Activated T-cell treated with anti-CD3 and anti-CD28 coated beads for 1 hour (primary cell): ENCODE measurements at places on chromosomes 1 and 21.

DNA sequence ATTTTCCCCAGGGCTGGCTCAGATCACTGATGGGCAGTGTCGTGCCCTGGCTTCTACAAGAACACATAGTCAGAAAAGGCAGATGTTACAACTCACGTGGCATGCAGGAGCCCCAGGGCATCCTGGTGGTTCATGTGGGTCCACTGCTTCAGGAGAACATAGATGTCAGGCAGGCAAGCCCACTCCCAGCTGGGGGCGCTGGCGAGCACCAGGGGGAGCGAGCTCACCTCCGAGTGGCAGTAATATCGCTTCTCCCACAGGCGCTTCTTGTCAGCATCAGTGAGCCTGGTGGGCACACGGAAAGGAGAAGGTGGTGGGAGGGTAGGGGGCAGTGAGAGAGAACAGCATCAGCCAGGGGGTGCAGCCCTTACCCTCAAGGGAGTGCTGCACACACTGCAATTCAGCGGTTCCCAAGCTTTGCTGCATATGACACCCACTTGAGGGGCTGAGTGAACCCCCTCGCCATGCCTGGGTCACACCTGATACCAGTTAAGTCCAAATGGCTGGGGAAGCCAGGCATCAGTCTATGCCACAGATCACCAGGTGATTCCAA lies 34.3 kb upstream of the PPP1R15B start:
- DNase-seq, result peak; percentile 21

DNA sequence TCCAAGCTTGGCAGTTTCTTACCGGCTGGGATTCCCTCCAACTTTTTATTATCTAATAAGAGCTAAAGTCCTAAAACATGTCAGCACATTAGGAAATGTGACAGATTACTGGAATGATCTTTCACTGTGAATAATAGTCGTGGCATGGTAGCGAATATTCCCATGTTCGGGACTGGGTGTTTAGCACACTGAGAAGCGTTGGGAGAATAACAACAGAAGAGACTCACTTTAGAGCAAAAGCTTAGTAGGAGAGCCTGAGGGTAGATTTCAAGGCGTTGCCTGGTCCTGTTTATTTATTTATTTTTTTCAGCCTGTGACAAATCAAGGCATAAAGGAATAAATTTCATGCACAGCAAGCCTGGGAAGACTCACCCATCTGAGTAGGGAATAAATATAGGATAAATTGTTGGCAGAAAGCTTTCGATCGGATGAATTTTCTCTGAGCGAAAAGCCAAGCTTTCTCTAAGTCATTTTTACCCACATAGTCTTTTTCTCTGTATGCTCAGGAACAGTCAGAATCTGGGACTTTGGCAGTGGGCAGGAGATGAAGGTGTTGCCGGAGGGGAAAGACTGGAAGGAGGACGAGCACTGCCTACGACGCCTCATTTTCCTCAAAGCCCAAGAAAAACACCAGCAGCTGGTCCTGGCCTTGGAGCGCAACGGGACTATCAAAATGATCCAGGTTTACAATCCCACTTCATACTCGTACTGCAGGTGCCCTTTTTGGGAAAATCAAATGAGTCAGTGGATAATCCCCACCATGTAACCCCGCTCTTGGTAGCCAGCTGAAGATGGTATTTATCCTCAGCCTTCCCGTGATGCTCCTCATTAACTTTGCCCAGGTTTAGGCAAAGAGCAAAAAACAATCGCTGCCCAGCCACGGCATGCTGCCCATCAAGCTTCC lies 97.2 kb downstream of the WDR64 start:
- DNase-seq, result no peak

- peak; percentile 87 for DNase-seq
Measured at GRCh38 chr1:101238681-101239094, 1.9 kb downstream of the S1PR1 start.

GRCh38 chr21:31898933-31899630 lies 26.3 kb downstream of the HUNK start:
- DNase-seq, result no peak

GRCh38 chr1:50949286-50949982 lies 10.6 kb downstream of the FAF1 start:
- DNase-seq, result no peak

GRCh38 chr1:78101514-78101913 lies 55.7 kb downstream of the GIPC2 start:
- no peak for DNase-seq

DNA sequence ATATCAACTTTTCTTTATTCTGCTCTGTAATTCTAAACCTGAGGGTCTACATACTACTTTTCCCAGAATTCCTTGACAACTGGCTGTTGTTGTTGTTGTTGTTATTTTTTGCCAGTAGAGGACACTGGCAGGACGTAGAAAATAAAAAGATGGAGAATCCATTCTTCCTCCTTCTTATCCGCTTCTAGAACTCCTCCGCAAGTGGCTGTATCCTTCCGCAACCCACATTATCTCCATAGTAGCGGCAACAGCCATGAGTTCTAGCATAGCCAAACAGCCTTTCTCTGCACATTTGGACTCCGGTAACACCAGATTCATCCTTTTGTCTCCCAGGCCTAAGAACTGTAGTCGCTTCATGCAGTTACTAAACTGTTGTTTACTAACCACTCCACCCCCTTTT lies 91.1 kb upstream of the CACHD1 start:
- no peak for DNase-seq

DNA sequence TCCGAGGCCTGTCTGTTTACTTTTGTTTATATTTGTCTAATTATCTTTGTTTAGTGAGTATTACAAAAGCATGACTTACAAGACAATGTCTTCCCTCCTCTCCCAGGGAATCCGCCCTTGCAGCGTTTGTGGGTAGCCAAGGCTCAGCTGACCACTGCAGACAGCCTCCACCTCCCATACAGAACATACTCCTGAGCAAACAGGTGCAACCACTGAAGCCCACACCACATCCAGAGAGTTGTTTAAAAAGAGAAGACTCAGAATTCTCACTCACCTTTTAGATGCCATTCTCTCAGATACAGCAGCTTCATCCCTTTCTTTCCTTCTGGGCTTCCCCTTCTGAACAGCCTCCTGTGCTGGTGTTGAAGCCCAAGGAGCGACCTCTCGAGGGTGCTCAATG lies 103.5 kb upstream of the TMPRSS2 start:
- no peak for DNase-seq

DNA sequence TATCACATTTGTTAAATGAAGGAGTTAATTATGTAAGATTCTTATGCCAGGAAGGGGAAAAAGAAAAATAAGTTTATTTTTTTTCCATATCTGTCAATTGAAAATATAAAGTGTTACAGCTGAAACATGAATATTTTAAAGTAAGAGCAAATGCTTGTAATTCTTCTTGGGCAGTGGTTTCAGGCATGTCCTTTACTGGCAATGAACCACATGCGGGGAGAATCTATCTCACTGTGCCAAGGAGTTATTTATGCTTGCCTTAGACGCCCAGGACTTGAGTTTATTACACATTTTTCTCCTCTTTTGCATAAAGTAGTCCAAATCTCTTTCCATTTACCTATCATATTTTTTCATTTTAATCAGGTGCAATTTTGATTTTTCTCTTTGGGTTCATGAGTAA lies 207.8 kb upstream of the NRIP1 start:
- no peak for DNase-seq

- DNase-seq, result no peak
Measured at GRCh38 chr1:232635778-232636356, 5.9 kb upstream of the SIPA1L2 start.

- peak; percentile 11 for DNase-seq
Measured at GRCh38 chr1:174021591-174022079, 522 bp downstream of the RC3H1 start.

DNA sequence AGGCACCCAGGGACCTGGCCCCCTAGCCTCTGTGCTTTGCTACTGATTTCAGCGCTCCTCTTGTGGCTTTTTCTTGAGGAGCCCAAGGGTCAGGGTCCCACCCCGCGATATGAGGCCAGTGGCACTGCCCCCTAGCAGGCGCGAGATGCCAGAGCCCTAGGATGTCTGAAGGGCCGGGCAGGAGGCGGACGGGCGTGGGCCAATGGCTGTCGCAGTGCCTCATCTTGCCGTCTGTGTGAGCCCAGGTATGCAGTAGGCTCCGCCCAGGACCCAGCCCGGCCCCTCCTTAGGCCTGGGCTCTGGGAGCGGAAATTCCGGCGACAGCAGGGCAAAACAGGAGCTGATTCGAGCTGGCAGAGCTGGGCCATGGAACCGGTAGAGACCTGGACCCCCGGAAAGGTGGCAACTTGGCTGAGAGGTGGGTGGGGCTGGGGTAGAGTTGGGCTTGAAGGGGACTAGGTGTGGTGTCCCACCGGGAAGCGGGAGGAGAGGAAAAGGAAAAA lies at the start of gene CNKSR1:
TSS of gene CNKSR1 (plus strand) at position 310 of the 503 bp plus-strand sequence. CDS start at position 367, 57 bp downstream.
- DNase-seq, result no peak

- DNase-seq, result no peak
Measured at GRCh38 chr21:26389971-26390641, 183.0 kb downstream of the CYYR1 start.

- no peak for DNase-seq
Measured at GRCh38 chr1:234556245-234556943, 53.6 kb downstream of the IRF2BP2 start.

DNA sequence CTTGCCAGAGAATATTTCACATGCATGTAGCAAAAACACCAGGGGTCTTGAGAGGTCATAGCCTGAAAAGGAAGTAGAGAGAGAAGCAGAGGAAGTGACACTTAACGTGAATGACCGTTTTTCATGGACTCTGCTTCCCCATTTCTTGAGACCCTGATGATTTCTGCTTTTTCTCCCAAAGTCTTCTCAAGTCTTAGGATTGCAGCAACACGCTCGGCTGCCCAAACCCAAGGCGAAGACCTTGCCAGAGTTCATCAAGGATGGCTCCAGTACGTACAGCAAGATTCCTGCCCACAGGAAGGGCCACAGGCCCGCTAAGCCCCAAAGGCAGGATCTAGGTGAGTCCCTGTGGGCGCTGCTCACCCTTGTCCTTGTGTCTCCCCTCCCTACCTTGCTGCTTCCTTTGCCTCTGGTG lies 12.8 kb downstream of the THEMIS2 start:
- no peak for DNase-seq

DNA sequence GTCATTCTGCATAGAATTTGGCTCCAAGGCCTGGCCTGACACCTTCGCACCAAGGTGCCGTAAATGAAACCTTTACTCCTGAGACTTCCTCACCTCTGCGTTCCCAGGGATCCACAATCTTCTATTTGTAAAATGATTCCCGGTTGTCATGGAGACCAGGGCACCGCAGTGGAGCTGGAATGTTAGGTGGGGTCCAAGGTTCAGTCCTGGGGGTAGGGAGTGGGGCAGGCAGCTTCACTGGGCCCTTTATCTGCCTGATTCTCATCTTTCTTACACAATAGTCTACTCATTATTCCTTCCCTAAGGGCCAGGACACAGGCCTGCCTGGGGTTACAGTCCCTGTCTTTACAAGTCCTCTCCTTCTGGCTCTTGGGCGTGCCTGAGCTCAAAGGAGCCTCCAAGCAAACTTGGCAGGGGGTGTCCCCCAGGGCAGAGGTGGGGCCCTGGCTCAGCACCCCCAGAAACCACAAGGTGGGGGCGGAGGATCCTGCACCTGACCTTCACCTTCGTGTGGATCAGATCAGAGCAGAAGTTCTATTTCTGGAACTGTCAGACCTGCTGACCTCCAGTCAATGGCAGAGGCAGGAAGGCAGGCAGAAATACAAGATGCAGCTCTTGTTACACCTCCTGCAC lies 51.1 kb downstream of the RIPK4 start:
- DNase-seq, result no peak

- no peak for DNase-seq
Measured at GRCh38 chr1:42817976-42818375, 779 bp upstream of the SVBP start.

- no peak for DNase-seq
Measured at GRCh38 chr1:227131193-227131592, 187.1 kb downstream of the CDC42BPA start.

- DNase-seq, result no peak
Measured at GRCh38 chr1:106366627-106367319, 689.7 kb upstream of the PRMT6 start.

DNA sequence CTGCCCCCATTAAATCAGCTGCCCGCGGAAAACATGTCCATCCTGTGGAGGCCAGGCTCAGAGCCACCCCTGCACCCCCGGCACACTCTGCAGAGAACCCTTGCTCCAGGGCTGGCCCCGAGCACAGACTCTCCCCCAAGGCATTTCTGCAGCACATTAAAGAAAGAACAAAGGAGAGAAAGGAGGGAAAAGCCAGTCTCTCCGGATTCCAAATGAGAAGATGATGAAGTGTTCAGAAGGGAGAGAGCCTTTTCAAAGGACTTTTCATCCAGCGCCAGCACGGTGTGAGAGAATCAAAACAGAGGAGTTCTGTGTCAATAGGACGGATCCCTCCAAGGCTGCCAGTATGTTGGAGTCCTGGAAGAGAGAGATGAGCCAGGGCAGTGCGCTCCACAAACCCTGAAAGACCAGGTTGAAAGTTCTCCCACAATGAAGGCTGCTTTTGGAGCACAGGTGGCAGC lies 498.3 kb downstream of the NPHP4 start:
- no peak for DNase-seq

DNA sequence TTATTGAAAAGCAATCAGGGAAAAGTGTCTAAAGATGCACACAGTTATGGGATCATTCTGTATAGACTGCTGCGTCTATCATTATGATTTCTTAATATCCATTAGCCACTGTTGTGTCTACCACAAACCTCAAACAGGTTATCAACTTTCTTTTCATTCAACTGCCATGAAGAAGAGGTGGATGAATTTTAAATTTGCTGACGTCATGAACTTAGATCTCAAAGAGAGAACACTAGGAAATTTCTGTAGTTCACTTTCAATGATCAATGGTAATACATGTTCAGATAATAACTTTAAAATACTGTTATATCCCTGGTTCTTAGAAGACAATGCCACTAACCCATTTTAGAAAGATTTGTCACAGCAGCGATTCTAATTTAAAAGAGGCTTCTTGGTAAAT lies 6.7 kb downstream of the PLA2G4A start:
- DNase-seq, result no peak

DNA sequence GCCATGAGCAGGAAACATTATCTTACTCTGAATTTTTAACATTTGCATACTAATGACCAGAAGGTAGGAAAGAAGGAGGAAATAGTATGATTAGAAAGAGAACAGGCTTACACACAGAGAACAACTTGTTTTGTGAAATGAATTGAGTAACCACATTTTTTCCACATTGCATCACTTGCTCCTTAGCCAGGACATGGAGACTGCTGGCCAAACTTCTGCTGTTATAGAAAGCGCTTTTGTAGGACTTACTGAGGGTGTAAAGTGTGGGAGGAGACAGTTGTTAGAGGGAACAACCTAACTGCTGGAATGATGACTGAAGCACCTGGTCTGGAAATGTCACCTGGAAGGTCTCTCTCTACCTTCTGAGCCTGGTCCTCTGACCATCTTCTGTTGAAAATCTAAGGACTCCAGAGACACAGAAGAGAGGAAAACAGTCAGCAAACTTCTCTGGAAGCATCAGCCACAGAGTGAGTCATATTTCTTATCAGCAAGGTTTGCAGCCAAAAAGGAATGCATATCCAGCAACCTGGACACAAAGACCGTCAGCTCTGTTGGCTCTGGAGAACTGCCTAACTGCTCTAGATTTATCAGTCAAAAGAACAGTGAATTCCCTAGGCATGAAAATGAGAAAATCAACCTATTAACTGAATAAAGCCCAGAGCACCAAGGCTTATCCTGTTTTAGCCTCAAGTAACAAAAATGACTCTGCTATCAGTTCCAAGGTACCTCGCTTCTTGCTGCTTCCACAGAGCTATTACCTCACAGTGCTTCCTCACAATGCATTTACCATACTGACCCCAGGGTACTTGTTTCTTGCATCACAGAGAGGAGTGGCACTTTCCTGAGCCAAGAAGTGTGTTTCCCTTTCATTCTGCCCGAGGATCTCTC lies 88.0 kb upstream of the SLFNL1 start:
- DNase-seq, result no peak
